ENCODE measurements at places on chromosomes 12 and 14. TPM values are rescaled to one million over a fixed set of nuclear protein-coding genes. Genes with fewer than 3 reads are reported as not detected.

Gene DLK1
- total RNA-seq: not detected

Gene KRT5
- total RNA-seq: 0.22 TPM

Gene CLSTN3
- 20.7 TPM for total RNA-seq

Gene CMA1
- total RNA-seq: not detected

Gene CLMN
- 0.22 TPM for total RNA-seq

Gene PMEL
- total RNA-seq: 1.5 TPM

Gene TRIM9
- total RNA-seq: 0.62 TPM

Gene RFLNA
- 0.50 TPM for total RNA-seq

Gene SERPINA9
- total RNA-seq: not detected

Gene LALBA
- not detected for total RNA-seq

Gene PTPRO
- total RNA-seq: 0.55 TPM

Gene GPX2
- not detected for total RNA-seq

Gene SERPINA10
- total RNA-seq: under 0.01 TPM

Gene WNT1
- not detected for total RNA-seq

Gene MMP19
- 5.2 TPM for total RNA-seq

Gene TOMM20L
- total RNA-seq: not detected

Gene SRRM4
- under 0.01 TPM for total RNA-seq

Gene B4GALNT1
- total RNA-seq: 4.0 TPM

Gene PZP
- total RNA-seq: not detected

Gene RNF212B
- total RNA-seq: not detected

Gene RTL1
- under 0.01 TPM for total RNA-seq

Gene ZNF140
- total RNA-seq: 20.9 TPM

Gene BCL2L2
- total RNA-seq: 19.7 TPM

Gene CIDEB
- total RNA-seq: 2.9 TPM

Gene RTN1
- total RNA-seq: 0.12 TPM

Gene C12orf50
- not detected for total RNA-seq

Gene RAB15
- 2.7 TPM for total RNA-seq

Gene DLGAP5
- total RNA-seq: 112 TPM

Gene DCAF5
- 14.6 TPM for total RNA-seq
